T follicular helper cell (primary cell): ENCODE measurements at places on chromosomes 7 and 10.

DNA sequence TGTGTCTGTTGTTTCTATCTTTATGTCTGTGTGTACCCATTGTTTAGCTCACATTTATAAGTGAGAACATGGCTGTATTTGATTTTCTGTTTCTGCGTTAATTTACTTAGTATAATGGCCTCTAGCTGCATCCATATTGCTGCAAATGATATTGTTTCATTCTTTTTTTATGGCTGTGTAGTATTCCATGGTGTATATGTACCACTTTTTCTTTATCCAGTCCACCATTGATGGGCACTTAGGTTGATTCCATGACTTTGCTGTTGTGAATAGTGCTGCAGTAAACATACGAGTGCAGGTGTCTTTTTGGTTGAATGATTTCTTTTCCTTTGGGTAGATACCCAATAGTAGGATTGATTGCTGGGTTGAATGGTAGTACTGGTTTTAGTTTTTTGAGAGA, 48.2 kb downstream of the ZNRF2 start:
- DNase-seq = no peak

DNA sequence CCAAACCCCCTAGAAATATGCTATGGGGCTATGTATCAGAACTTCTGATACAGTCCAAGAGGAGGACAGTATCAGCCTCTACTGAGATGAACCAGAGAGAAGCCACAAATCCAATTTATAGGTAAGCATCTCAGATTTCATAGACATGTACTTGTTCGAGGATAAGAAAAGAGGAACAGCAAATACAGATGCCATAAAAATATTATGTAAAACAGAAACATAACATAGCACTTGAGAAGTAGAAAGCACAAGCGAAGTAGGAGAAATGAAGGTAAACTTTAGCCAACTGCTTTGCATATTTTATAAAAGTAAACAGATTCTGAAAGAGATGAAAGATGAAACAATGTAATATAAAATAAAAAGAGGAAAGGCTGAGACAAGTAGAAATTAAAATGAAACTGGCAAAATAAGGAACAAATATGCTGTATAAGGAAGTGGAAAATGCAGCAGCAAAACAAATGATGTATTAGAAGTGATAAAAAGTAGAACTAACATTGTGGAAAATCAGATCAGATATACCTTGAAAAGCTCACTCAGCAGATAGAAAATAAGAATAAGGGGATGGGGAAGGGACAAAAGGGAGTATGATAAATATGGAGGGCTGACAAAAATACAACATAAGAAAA, 135.1 kb downstream of the SKAP2 start:
- DNase-seq = no peak

DNA sequence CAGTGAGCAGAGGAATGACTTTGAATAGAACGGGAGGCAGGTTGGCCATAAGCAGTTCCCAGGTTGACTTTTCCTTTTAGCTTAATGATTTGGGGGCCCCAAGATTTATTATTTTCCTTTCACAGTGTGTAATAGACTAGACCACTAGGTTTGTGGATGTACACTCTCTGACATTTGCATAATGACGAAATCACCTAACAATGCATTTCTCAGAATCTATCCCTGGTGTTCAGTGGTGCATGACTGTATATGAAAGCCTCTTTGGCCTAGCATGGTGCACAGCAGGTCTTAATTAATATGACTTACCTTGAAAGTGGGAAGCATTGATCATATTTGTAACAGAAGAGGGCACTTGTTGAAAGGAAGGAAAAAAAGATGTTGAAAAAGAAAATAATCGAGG, 761.9 kb downstream of the TYW1 start:
- no peak for DNase-seq

DNA sequence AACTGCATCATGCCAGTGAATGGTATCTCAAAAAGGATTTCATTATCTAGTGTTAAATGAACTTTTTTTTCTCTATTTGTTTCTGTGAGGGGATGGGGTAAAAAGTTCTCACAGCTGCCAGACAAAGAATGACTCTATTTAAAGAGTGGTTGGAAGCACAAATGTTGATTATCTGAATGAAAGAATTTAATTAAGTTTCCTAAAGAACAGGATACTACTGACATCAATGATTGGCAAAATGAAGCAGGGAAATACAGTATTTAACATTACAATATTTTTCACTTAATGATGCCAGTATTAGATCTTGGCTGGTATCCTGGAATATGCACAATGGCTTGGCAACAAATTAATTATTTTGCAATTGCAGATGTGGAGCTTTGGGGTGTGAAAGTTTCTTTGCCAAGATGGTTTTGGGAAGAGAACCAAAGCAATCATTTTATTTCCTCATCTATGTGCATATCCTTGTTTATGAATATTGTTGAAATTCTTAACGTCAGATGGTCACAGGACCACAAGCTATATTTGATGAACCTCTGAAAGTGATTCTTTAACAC, 336.8 kb downstream of the ARL4A start:
- DNase-seq = no peak

DNA sequence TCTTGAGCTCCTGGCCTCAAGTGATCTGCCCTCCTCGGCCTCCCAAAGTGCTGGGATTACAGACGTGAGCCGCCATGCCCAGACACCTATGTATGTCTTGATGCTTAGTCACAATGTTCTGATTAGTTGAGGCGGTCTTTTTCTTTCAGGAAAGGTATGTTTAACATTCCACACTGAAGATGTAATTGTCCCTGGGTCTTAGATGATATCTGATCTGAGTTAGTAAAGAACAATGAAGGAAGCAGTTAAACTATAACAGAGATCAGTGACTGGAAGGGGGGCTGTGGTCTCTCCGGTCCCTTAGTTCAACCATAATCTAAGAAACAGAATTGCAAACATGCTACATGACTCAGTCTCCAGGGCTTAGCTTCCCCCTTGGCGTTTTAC, 31.5 kb upstream of the SH2D4B start:
- DNase-seq = no peak

DNA sequence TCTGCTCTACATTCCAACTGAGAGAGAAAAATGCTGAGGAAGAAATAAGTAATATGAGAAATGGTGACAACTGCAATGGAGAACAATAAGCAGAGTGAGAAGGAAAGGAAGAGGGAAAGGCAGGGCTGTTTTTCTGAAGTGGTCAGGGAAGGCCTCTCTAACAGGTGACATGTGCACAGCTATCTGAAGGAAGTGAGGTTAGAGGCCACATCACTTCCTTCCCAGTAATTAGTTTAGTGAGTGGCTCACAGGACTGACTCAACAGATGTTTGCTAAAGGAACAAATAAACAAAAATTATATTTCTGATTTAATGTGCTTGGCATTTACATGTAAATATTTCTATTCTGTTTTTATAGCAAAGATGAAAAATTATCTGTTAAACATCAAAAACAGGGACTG, 77.9 kb downstream of the ARHGAP21 start:
- DNase-seq = no peak

GRCh38 chr7:104156842-104157277, 51.0 kb downstream of the ORC5 start:
- DNase-seq = no peak

- DNase-seq = no peak
Measured at GRCh38 chr7:100213672-100214071, 6.1 kb upstream of the PVRIG start.
